ENCODE measurements at places on chromosomes 5 and 9.

DNA sequence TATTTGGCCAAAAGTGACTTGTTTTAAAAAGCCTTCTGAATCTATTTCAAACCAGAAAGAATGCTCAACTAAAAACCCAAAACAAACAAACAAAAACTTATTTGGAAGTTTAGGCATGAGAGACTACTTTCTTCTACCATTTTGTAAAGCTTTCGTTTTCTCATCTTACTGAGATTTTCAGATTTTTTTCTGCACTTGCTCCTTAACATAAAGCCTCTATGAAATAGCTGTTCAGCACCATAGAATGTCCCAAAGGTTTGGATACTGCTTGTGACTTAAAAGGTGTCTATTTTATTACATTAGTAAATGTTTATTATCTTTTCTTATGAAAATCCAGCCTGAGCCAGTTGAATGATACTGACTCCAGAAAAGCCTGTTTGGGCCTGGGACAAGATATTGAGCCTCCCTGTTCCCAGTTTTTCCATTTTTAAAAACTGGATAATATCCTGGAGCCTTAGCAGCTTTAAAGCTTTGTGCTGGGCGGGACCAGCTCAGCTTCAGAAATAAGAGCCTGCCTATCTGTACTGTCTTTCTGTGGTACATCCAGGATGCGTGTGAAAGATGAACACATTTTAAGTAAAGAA lies 292.6 kb downstream of the ZSWIM6 start:
- peak; percentile 58 for DNase-seq

DNA sequence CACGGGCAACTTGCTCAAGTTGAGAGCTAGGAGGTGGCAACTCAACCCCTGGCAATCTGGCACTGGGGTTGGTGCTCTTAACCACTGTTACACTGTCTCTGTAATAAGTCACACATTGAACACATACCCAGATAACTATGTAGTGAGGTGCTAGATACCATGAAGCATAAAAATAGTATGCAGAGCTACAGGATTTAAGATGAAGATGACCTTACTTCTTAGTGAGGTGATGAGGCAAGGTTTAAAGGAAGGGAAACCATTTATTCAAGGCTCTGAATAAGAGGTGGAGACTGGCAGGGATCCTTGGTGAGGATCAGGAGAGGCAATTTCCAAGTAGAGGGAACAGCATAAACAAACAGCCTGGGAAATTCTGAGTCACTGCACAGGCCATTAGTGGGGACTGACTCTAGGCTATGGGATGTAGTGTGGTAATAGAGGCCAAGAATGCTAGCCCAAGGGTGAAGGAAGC lies 67.6 kb upstream of the NR3C1 start:
- no peak for DNase-seq

GRCh38 chr9:136179101-136179616 lies 25.8 kb downstream of the LHX3 start:
- no peak for DNase-seq

GRCh38 chr9:22105005-22105722 lies 96.1 kb upstream of the CDKN2B start:
- no peak for DNase-seq

DNA sequence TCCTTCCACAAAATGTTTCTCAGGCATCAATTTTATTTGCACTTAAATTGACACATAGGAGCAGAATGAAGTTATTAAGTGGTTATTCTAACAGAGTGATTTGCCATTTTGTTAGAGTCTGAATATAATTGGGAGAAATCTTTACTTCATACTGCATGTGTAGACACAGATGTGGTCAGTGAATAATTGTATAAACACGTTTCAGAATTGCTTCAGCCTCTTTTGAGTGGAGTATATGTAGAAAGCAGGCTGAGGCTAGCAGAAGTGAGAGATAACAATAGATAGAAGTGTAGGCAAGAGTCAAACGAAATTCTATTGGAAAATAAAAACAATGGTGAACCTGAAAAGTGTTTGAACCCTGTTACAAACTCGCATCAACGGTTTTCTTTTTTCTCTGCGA lies 270.7 kb downstream of the TMEM167A start:
- DNase-seq = no peak

GRCh38 chr9:71638627-71639026 lies 129.7 kb downstream of the CEMIP2 start:
- peak; percentile 17 for DNase-seq

DNA sequence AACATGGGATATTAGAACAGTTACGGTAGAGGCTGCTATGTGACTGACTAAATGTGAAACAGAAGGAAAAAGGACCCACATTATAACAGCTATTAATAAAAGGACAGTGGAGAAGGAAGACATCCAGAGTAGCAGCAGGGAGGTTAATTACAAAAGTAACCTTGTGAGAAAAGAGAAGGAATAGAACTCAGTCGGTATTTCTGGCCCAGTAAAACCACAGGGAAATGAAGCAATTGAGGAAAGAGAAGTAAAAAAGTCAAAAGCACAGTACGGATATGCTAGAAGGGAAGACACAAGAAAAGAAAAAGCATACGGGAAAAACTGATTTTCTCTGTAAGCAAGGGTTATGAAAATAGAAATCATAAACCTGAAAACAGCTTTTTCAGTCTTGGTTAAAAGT lies 164.7 kb downstream of the RFX3 start:
- DNase-seq = no peak

- DNase-seq = peak; percentile 1
Measured at GRCh38 chr9:100108559-100108958, 9.5 kb downstream of the INVS start.

GRCh38 chr5:97420646-97421045 lies 237.6 kb upstream of the RIOK2 start:
- no peak for DNase-seq

- DNase-seq = peak; percentile 81
Measured at GRCh38 chr5:55936100-55936693, 58.6 kb downstream of the IL6ST start.

GRCh38 chr5:177419046-177419445 lies 7.4 kb upstream of the GRK6 start:
- DNase-seq = no peak

DNA sequence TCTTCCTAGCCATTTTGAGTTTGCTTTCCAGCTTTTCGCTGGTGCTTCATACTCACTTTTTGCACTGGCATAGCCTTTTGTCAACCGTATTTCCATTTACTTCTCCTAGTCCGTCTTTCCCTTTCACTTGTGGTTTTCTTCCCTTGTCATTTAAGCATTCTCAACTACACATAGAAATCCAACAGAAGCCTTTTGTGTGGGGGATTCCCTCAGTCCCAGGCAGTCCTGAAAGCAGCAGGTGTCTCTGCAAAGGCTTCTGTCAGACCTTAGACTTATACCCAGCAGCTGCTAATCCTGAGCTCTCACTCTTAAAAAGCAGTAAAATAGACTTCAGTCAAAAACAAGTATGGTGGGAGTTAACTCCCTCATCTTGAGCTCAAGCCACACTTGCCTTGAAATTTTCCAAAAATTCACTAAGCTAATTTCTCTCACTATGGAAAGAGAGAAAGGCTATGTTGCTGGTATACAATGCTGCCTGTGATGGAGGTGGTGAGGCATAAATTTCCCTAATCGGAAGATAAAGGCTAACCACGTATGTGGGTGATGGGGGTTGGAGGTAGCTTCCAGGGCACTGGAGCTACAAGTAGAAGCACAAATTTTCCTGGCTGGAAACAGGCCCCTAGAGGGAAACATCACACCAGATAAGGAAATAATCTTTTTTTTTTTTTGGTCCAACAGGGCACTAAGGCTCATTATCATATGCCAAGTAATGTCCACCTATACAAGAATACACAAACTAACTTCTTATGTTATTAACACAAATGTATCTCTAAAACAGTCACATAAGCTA lies 34.8 kb upstream of the IFNK start:
- no peak for DNase-seq

Data from midbrain (tissue), 1 donor.